ENCODE measurements at places on chromosomes 16 and 17.

GRCh38 chr16:57603115-57604024 is 25.1 kb upstream of the ADGRG1 start:
- H3K27me3 ChIP-seq, result peaks cover 45% of the 10 kb centered on the region
- H3K27ac ChIP-seq, result no peak overlapping the region
- no peak overlapping the region for H3K4me3 ChIP-seq
- H3K36me3 ChIP-seq, result no peaks in the 10 kb centered on the region
- H3K4me1 ChIP-seq, result no peaks in the 10 kb centered on the region

DNA sequence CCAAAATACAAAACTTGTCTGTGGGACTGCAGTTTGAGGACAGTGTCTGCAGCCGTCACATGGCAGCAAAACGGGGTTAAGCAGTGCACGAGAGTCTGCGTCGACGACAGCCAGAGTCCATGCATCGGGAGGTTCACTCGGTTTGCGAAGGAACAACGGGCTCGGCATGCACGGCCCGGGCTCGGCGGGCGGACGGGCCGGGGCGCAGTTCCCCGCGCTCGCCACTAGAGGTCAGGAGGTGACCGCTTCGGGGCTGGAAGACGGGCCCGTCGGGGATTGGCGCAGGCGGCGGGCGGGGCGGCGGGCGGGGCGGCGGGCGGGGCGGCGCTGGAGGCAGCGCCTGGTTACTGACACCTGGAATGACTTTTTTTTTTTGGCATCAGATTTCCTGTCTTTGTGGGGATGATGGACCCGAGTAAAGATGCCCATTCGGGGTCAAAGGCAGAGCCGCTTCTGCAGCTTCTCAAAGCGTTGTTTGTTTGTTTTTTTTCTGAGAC is 6.5 kb downstream of the SCGB1C2 start:
- H3K36me3 ChIP-seq, result no peaks in the 10 kb centered on the region
- H3K27ac ChIP-seq, result no peak overlapping the region
- H3K4me3 ChIP-seq, result no peak overlapping the region

DNA sequence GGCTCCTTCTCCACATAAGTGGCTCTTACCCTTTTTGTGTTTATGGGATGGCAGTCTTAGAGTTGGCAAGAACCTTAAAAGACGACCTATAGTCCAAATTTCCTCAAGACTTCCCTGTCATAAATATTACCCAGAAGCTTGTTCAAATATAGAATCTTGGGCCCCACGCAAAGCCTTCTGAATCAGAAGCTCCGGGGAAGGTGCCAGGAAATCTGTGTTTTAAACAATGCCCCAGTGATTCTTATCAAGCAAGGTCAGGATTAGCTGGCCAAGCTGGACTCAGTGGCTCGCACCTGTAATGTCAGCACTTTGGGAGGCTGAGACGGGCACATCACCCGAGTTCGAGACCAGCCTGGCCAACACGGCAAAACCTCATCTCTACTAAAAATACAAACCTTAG is 85.7 kb downstream of the TIMM22 start:
- H3K4me1 ChIP-seq, result peaks cover 37% of the 10 kb centered on the region
- no peak overlapping the region for H3K4me3 ChIP-seq
- DNase-seq, result peak; percentile 49
- H3K36me3 ChIP-seq, result peaks cover 9% of the 10 kb centered on the region

DNA sequence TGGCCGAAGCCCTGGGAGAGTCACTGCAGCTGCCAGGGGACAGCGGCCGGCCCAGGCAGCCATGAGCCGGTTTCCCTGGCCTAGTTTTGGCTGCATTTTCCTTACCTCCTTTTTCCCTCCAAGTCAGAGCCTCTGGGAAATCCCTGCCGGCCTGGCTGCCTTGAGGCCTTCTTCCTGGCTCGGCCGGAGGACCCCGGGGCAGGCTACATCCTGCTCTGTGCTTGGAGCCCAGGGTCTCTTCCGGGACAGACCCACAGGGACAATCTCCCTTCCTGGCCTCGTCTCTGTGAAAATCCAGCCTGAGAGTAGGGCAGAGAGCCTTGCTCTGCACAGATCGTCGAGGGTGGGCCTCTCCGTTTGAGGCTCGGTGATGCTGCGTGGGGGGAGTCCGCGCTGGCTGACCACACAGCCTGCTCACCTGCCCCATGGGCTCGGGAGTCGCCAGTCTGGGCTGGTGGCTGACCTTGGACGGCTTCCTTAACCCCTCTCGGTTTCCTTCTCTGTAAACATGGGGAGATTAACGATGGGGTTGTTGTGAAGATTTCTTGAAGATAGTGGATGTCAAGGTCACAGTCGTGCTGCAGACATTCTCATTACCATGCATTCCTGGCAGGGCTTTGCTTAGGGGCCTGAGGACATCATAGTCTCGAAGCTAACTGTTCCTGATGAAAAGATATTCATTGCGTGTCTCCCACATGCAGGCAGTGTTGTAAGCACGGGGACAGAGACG is 34.8 kb upstream of the CIBAR2 start:
- H3K27ac ChIP-seq, result peak overlapping the region; percentile 66
- peak; percentile 60 for DNase-seq
- no peak overlapping the region for H3K4me3 ChIP-seq
- H3K27me3 ChIP-seq, result peaks cover 4% of the 10 kb centered on the region
- H3K4me1 ChIP-seq, result peaks cover 57% of the 10 kb centered on the region
- no peaks in the 10 kb centered on the region for H3K36me3 ChIP-seq

- H3K4me3 ChIP-seq, result no peak overlapping the region
- no peaks in the 10 kb centered on the region for H3K36me3 ChIP-seq
- DNase-seq, result no peak
- H3K27ac ChIP-seq, result no peak overlapping the region
Measured at GRCh38 chr16:54652201-54652770, 278.4 kb upstream of the IRX5 start.

- no peak overlapping the region for H3K4me3 ChIP-seq
- peaks cover 4% of the 10 kb centered on the region for H3K27me3 ChIP-seq
- peaks cover 7% of the 10 kb centered on the region for H3K36me3 ChIP-seq
- DNase-seq, result peak; percentile 53
Measured at GRCh38 chr17:56203430-56203829, 50.2 kb downstream of the ANKFN1 start.

DNA sequence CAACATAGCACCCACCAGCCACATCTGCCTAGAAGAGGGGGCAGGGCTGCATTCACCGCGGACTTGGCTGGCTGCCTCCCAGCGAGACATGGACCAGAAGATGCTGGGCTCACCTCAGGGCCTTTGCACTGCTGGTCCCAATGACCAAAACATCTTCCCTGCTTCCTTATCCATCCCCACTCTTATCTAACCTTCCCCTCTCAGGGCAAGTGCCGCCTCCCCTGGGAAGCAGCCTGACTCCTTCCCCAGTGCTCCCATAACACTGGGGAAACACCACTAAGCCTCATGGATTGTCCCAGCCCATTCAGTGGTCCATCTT is 5.7 kb downstream of the TMC6 start:
- no peak overlapping the region for H3K27ac ChIP-seq
- peaks cover 10% of the 10 kb centered on the region for H3K27me3 ChIP-seq
- no peaks in the 10 kb centered on the region for H3K36me3 ChIP-seq
- no peak for DNase-seq
- H3K4me3 ChIP-seq, result no peak overlapping the region

DNA sequence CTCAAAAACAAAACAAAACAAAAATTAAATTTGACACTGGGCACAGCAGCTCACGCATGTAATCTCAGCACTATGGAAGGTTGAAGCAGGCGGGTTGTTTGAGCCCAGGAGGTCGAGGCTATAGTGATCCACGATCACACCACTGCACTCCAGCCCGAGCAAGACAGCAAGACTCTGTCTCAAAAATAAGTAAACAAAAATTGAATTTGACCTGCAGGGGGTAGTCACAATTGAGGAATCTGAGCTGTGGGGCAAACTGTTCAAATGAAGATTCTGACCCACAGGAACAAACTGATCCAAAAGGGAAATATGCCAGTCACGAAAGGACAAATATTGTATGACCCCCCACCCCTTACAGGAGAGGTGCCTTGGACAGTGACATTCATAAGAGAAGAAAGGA is 29.8 kb downstream of the ANKRD11 start:
- H3K27me3 ChIP-seq, result no peaks in the 10 kb centered on the region
- peaks cover 47% of the 10 kb centered on the region for H3K4me1 ChIP-seq
- no peak for DNase-seq
- no peak overlapping the region for H3K4me3 ChIP-seq
- peak overlapping the region; percentile 30 for H3K27ac ChIP-seq

DNA sequence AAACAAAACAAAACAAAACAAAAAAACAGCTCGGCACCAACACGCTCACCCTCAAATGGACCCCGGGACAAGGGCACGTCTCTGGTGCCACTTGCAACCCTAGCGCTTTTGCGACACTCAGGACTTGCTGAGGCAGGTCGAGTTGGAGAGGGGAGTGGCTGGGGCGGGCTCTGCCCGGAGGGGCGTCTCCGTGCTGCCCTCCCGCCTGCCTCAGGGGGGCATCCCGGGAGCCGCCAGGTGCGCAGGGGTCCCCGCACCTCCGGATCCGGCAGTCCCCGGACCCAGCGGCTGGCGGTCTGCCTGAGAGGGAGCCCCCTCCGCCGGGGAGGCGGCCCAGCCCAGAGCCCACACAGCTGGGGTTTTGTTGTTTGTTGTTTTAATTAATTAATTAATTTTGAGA is at the start of gene SLC52A1:
TSS of gene SLC52A1 (minus strand) at position 112 of the 400 bp plus-strand sequence. CDS start 820 bp downstream, outside the sequence.
- H3K4me1 ChIP-seq, result peaks cover 6% of the 10 kb centered on the region
- peaks cover 17% of the 10 kb centered on the region for H3K27me3 ChIP-seq
- H3K36me3 ChIP-seq, result no peaks in the 10 kb centered on the region
- no peak for DNase-seq
- H3K27ac ChIP-seq, result no peak within 1 kb of the TSS
- H3K4me3 ChIP-seq, result peak within 1 kb of the TSS; percentile 66

DNA sequence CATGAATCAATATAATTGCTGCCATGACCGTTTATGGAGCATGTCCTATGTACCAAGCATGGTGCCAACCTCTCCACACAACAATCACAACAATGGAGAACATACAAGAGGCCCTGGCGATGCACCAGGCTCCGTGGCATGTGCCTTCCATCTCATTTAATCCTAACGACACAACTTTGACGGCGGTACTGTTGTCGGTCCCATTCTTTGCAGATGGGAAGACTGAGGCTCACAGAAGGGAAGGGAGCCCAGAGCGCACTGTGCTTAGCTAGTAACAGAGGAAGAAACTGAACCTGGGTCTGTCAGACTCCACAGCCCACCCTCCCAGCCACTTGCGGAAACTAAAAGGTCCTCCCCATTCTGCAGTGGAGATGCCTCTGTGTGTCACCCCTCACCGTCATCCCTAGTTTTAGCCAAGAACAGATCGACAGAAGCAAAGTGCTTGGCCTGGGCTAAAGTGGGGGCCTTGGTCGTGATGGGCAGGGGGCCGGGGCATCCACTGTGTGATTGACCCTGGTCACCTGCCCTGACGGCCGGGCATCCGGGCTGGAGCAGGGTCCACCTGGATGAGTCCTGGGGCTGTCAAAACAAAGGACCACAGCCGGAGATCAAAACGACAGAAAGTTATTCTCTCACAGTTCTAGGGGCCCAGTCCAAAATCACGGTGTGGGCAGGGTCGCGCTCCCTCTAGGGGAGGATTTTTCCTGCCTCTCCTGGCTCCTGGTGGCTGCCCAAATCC is 183.9 kb downstream of the C16orf95 start:
- H3K4me3 ChIP-seq, result peak overlapping the region; percentile 36
- H3K36me3 ChIP-seq, result peaks cover 12% of the 10 kb centered on the region
- H3K4me1 ChIP-seq, result peaks cover 29% of the 10 kb centered on the region
- no peak for DNase-seq
- H3K27ac ChIP-seq, result peak overlapping the region; percentile 62
- peaks cover 7% of the 10 kb centered on the region for H3K27me3 ChIP-seq

DNA sequence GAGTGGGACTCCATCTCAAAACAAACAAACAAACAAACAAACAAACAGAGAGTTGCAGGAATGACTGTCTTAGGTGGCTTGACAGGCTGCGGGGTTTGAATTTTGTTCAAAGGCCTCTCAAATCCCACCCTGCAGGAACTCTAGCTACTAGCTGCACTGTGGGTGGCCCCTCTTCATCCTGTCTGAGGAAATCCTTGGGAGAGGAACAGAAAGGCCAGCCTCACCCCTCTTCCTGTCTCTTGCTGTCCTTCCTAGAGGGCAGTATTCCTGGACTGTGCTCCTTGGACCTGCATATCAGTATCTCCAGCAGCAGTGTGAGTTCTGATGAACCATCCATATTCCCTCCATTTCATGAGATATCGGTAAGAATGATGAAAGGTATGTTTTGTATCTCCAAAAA is 2.0 kb upstream of the CCDC92B start:
- peaks cover 29% of the 10 kb centered on the region for H3K27me3 ChIP-seq
- no peak overlapping the region for H3K4me3 ChIP-seq
- DNase-seq, result no peak
- H3K27ac ChIP-seq, result no peak overlapping the region
- H3K36me3 ChIP-seq, result no peaks in the 10 kb centered on the region

DNA sequence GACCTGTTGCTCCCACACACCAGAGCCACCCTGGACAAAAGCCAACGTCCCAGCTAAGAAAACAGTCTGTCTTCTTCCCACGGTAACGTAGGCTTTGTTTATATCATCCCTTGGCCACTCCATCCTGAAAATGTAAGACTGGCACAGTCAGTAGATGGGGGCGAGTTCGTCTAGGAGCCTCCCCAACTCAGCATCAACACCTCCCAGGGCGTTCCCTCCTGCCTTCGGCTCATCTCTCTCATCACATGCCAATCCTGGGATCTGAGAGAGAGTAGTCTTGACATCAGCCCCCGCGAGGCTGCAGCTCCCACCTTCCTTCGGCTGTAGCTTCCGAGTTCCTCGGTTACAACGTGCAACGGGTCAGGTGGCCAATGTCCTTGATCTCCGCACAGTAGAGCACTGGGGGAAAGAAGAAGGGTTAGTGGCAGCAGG is 894 bp downstream of the RNF227 start:
- DNase-seq, result peak; percentile 27
- peaks cover 11% of the 10 kb centered on the region for H3K36me3 ChIP-seq
- H3K4me1 ChIP-seq, result peaks cover 32% of the 10 kb centered on the region
- H3K27ac ChIP-seq, result peak overlapping the region; percentile 88
- H3K27me3 ChIP-seq, result peaks cover 6% of the 10 kb centered on the region

DNA sequence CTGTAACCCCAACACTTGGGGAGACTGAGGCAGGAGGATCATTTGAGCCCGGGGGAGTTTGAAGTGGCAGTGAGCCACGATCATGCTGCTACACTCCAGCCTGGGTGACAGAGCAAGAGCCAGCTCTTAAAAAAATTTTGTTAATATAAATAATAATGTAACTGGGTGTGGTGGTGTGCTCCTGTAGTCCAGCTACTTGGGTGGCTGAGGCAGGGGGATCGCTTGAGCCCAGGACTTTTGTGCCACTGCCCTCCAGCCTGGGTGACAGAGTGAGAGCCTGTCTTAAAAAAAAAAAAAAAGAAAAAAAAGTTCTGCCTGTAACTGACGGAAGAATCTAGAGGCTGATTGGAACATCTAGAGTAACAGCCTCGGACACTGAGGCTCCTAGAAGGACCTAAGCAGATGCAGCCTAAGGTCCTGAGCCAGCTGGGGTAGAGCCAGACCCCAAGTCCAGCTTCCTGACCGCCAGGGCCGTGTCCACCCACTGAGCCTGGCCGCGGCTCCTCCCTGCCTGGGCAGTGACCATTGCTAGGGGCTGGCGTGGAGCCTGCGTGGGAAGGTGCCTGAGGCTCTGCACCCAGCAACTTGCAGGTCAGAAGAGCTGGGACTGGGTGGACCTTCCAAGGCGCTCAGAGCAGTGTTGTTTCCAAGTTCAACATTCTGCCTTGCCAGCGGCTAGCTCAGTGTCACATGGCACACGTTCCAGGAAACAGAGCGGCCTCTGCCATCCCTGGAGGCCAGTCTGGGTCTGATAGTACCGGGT is 209.4 kb upstream of the CIBAR2 start:
- H3K4me1 ChIP-seq, result peaks cover 43% of the 10 kb centered on the region
- H3K4me3 ChIP-seq, result peak overlapping the region; percentile 69
- H3K36me3 ChIP-seq, result 0 out of 2 replicates have a peak, but pooled peaks cover 6% of the 10 kb centered on the region
- peak; percentile 91 for DNase-seq
- peaks cover 8% of the 10 kb centered on the region for H3K27me3 ChIP-seq

Data from HFFc6 (cell line).